ENCODE measurements at places on chromosomes 2 and 18. TPM values are rescaled to one million over a fixed set of nuclear protein-coding genes. Genes with fewer than 3 reads are reported as not detected.

DTNA gene
- total RNA-seq = not detected

STARD6 gene
- total RNA-seq = 0.61 TPM

TRIM43B gene
- total RNA-seq = not detected

MOCOS gene
- 0.64 TPM for total RNA-seq

CNTNAP5 gene
- not detected for total RNA-seq

SLC23A3 gene
- 2.6 TPM for total RNA-seq

- no peak for DNase-seq
- no peak overlapping the region for H3K27ac ChIP-seq
- no peaks in the 10 kb centered on the region for H3K27me3 ChIP-seq
- H3K36me3 ChIP-seq = no peaks in the 10 kb centered on the region
- H3K4me1 ChIP-seq = no peaks in the 10 kb centered on the region
- H3K4me3 ChIP-seq = no peak overlapping the region
Measured at GRCh38 chr2:103169861-103170260, 408.0 kb downstream of the TMEM182 start.

GRCh38 chr2:186995092-186995491 is 146.1 kb upstream of the ZSWIM2 start:
- H3K27ac ChIP-seq = no peak overlapping the region
- H3K4me1 ChIP-seq = no peaks in the 10 kb centered on the region
- H3K4me3 ChIP-seq = no peak overlapping the region
- no peaks in the 10 kb centered on the region for H3K27me3 ChIP-seq
- DNase-seq = no peak

DNA sequence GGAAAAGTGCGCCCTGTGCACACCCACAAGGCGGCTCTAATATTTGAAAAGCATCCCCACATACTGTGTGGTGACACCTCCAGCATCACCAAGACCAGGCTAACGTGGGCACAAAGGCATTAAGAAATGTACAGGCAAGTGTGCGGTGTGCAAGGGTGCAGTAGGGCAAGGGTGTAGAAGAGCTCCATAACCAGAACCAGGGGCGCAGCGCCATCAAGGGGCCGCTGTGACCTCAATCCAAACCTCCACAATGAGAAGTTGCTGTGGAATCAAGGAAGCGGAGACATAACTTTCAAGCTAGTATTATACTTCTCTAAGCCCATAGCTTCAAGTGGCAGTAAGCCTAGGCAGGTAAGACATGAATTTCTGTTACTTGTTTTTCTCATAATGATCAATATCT is 13.0 kb downstream of the L3MBTL4 start:
- H3K4me1 ChIP-seq = no peaks in the 10 kb centered on the region
- no peaks in the 10 kb centered on the region for H3K36me3 ChIP-seq
- no peak overlapping the region for H3K27ac ChIP-seq

DNA sequence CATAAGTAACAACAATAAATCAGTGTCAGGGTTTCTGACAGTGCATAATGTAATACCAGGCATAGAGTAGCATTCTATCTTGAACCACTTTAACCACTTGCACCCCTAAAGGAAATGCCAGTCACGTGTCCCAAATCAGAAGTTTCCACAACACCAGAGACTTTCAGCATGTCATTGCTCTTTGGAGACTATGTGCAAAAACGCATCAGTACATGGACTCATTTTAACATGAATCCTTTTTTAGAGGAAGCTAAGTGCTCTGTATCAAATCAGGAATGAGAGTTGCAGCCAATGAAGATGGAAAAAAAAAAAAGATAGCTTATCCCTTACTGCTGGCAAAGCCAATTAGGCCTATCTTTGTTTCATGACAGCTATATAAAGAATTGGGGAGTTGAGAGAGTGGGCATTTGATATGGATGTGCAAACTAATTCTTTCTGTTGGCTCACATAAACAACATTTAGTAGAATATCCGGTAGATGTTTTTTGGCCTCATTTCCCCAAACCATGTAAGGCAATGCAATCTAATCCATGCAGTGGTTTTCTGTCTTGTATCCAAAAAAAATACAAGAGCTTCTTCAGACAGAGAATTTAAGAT is 353.1 kb downstream of the IRS1 start:
- H3K27ac ChIP-seq = no peak overlapping the region
- H3K4me3 ChIP-seq = no peak overlapping the region
- H3K4me1 ChIP-seq = no peaks in the 10 kb centered on the region
- no peaks in the 10 kb centered on the region for H3K36me3 ChIP-seq
- DNase-seq = no peak

GRCh38 chr2:218252509-218253231 is 8.1 kb upstream of the GPBAR1 start:
- H3K4me1 ChIP-seq = peaks cover 27% of the 10 kb centered on the region
- no peaks in the 10 kb centered on the region for H3K27me3 ChIP-seq

DNA sequence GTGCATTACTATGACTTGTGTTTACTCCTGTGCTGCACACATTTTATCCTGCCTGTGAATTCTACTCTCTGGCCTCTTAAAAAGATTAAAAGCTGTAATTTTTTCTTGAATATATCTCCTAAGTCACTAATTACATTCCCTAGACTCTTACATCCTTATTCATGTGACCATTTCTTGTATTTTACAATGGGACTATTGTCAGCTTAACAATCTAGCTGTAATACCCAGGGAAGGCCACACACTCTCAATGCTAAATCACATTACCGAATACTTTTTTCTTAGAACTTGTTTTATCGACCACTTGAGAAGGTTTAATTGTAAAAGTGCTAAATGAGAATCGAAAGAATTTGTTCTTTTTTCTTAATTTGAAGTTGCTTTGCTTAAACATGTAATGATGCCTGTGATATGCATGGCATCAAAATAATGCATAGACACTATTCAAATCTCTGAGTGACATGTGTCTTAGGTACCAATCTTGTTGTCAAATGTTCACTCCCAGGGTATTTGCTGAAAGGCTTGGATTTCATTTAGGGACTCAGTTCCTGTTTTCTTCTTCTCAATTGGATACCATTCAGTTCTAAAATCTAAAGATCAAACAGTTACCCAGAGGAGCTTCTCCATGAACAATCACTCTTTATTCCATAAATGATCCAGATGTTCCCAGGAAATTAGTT is 498.5 kb downstream of the DPP10 start:
- no peaks in the 10 kb centered on the region for H3K4me1 ChIP-seq
- H3K4me3 ChIP-seq = no peak overlapping the region
- no peaks in the 10 kb centered on the region for H3K36me3 ChIP-seq
- H3K27ac ChIP-seq = no peak overlapping the region
- DNase-seq = no peak

Measured in activated CD8-positive, alpha-beta memory T cell treated with anti-CD3 and anti-CD28 coated beads, Interleukin-2, amount 10 ng/mL, durations not matched to agents 7 days and 5 days (primary cell).